Amniotic stem cell (primary cell): ENCODE measurements at places on chromosomes 13 and 19.
A peak's percentile ranks its signal among the peaks of the same experiment; 100 is the strongest.

DNA sequence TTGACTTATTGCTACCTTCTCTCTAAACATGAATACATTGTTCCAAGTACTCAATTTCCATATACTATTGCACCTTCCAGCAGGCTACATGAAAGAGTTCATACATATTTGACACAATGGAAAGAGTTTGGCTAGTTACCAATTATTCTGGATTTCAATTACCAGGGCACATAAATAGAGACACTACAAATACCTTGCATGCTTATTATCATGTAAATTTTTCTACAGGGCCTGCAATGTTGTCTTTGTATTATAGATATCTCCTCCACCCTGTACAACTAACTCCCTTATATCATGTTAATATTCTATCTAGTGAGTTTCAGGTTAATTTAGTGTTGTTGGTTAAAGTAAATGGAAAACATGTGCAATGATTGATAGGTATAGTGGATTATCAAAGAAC is 540.7 kb upstream of the SLITRK5 start:
- DNase-seq: no peak

DNA sequence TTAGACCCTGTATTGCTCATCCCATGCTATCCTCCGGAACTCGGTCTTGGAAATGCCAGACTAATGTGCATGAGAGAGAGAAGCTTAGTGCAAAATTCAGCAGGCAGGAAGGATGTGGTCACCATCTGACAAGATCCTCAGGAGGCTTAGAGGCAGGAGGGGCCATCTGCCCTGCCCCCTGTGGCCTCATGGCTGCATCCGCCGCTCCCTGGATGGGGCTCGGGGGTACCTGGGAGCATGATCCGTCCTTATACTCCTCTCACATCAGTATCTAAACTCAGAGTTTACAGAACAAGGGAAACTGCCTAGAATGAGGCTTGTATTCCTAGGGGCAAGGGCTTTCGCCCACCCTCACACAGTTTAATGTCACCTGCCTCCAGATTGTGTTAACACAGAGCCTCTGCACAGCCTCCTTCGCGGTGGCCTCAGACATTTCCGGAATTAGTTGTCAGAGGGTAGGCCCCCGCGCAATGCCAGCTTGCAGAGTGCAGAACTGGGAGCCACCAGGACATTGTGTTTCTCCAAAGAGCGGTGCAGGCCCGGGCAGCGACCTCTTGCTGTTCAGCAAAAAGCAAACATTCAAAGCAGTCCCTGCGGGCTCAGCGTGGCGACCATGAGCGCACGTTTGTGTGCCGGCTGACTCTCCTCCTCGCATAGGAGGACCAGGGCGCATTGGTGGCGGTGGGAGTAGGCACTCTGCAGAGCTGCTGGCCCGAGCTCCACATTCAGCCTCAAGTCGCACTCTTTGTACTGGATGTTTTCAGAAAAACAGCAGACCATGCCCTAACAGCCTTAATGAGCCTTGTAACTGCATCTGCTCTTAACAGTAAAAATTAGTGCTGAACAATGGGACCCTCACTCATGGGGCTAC is 39.1 kb downstream of the GPR12 start:
- no peak for DNase-seq

DNA sequence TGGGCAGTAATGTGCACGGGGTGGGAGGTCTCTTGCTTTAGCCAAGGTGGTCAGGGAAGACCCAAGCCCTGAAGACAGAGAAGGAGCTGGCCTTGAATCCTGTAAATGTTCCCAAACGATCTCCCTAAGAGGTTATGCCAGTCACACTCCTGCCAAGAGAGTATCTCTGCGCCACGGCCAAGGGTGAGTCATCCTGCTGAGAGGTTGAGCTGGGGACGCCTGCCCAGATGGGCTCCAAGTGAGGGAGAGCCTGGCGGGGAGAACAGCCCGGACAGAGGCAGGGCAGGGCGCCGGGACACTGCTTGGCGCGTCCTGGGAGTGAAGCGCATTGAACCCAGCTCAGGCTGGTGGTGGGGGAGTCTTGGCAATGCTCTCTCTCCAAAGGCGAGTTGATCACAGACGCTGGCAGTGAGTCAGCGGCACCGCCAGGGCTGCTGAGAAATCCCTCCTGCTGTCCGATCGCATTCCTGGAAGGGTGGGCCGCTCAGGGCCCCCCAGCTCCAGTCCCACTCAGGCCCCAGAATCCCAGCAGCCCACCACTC is 16.4 kb downstream of the SULT2B1 start:
- peak; percentile 83 for DNase-seq

DNA sequence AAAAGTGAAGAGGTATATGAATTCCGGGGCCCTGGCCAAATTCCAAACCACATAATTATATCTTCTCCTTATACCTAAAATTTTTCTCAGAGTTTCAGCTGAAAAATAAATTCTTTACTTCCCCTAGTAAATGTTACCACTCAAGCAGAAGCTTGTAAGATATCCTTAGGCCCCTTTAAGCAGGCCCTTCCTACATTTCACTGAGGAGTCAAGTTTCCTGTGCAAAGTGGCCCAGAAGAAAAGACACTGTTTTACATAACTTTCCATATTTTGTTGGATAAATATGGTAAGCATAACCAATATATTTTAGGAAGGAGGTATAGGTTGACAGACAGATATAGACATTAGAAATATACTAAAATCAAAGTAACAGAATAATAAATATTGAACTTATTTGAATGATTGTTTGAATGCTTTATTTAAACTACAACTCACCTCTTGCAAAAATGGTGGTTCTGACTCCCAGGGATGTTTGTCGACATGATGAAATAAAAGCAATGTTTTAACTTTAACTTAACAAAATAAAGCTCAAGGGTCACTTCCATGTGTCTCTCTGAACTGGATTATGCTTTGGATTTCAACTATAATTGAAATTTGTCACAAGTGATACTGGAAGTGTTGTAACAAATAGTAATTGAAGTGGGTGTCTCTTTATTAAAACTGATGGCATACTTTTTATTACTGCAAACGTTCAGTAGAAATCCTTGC is 141.2 kb downstream of the SPRY2 start:
- no peak for DNase-seq

- DNase-seq: no peak
These were observed 51.7 kb upstream of the KPNA3 start for GRCh38 chr13:49844181-49844580.

GRCh38 chr13:67147342-67148133 is 82.6 kb downstream of the PCDH9 start:
- DNase-seq: no peak

DNA sequence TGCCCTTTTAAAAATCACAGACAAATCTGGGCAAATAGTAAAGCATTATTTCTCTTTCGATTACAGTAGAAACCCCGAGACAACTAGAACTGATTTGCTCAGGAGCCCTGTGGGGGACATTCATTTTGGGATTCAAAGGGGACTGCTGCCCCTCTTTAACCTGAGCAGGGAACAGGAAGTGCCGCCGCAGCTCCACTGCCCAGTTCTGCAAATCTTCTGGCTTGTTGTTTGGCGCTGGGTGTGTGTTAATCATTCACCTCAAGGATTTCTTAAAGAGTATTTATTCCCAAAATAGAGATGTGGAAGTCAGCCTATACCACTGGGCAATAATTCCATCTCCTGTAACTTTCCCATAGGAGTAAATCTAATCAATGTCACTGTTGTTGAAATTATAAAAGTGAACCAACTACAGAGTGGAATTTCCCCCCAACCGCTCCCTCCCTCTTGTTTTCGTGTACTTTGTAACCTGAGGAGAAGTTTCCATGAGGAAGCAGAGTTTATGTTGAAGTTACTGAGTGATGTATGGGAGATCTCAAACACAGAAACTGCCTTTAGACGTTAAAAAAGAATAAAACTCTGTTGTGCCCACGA is 515.8 kb downstream of the KLF12 start:
- DNase-seq: no peak

DNA sequence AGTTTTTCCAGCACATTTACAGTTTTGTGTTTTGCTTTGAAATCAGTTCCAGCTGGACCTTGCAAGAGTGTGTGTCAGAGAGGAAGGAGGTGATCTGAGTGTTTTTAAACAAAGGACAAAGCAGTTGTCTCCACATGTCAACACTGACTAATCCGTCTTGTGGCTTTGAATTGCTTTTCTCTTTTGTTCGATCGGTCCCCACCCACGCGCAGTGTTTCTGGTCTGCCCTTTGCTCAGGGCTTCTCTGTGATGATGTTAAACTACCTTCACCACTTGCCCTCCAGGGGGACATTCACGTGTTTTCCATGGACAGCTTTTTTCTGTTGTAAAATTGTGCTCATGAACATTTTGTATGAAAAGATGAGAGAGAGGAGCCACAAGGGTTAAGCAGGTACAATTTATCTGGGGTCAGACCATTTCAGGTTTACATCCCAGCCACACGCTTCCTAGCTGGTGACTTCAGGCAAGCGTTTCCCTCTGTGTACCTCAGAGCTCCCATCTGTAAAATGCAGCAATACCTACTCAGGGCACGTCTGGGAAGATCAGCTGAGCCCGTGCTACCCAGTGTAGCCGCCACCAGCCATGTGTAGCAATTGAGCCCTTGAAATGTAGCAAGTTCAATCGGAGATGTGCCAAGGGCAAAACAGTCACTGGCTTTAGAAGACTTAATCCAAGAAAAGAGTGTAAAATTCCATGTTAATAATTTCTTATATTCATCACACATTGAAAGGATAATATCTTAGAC is 13.5 kb upstream of the PLA2G4C start:
- no peak for DNase-seq

DNA sequence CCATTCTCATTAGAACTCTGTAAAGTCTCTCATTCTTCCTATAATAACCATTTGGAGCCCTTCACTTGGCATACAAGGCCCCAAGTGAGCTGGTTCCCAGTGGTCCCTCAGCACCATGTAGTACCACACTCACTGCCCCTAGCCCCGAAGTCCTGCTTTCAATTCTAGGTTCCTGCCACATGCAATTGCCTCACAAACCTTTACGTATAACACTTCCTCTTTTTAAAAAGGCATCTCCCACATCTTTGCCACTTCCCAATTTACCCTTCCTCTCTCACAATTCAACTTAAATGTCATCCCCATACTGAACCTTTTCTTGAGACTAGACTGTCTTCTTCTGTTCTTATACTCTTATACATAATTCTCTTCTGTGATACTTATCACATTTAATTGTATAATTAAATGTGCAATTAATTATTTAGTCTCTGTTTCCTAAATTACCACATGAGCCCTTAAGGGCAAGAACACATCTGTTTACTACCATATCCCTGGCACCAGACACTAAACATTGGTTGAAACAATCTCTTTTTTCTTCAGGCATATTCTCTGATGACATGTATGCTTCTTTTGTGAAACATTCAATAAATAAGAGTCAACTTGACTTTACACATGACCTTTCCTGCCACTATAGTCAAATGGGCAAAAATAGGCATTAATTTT is 304.0 kb downstream of the SPRY2 start:
- no peak for DNase-seq

- no peak for DNase-seq
These were observed 26.2 kb downstream of the TMEM161A start for GRCh38 chr19:19111967-19112580.

DNA sequence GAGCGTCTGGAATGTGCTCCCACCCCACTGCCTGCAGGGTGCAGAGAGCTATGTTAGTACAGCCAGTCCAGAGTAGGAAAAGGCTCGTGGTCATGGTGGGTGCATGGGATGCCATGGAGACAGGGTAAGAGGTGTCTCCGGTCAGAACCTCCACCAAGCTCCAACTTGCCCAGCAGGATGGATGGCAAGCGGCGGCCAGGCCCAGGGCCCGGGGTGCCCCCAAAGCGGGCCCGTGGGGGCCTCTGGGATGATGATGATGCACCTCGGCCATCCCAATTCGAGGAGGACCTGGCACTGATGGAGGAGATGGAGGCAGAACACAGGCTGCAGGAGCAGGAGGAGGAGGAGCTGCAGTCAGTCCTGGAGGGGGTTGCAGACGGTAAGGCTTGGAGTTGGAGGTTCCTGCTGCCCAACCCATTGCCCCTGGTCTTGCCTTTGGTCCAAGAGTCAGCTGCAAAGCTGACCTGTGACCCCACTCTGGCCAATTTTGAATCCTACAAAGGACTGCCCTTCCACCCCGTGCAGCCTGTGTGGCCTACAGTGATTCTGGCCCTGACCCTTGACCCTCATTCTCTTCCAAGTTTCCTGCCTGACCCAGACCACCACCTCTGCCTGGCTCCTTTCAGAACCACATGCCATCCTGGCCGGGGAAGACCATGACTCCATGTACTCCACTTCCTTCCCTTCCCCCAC is 14.7 kb downstream of the POLD1 start:
- DNase-seq: no peak

- no peak for DNase-seq
These were observed 749 bp downstream of the GATAD2A start for GRCh38 chr19:19405971-19406877.

DNA sequence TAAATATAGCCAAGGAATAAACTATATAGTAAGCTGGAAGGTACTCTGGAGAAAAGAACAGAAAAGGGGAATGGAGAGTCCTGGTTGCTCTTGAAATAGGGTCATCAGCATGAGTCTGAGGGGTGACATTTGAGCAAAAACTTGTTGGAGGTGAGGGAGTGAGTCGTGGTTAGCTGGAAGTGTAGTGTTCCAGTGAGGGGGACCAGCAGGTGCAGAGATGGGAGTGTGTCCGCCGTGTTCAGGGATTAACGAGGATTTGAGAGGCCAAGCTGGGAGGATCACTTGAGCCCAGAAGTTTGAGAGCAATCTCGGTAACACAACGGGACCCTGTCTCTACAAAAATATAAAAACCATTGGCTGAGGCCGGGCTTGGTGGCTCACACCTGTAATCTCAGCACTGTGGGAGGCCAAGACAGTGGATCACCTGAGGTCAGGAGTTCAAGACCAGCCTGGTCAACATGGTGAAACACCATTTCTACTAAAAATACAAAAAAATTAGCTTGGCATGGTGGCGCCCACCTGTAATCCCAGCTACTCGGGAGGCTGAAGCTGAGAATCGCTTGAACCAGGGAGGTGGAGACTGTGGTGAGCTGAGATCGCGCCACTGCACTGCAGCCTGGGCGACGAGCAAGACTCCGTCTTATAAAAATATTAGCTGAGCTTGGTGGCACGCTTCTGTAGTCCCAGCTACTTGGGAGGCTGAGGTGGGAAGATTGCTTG is 1.1 kb downstream of the SUPT5H start:
- no peak for DNase-seq

GRCh38 chr13:49497272-49497671 is 1.5 kb downstream of the PHF11 start:
- no peak for DNase-seq
